Right ventricle myocardium inferior (tissue), 1 donor: ENCODE measurements at places on chromosomes 12 and 14. TPM values are rescaled to one million over a fixed set of nuclear protein-coding genes. Genes with fewer than 3 reads are reported as not detected.

Gene CBLN3
- total RNA-seq, result 1.1 TPM

Gene SLC39A5
- not detected for total RNA-seq

Gene RNASE7
- total RNA-seq, result not detected

Gene RIPK3
- total RNA-seq, result 4.2 TPM

Gene KRT5
- total RNA-seq, result 0.16 TPM

Gene NXPH4
- 0.60 TPM for total RNA-seq

Gene KRT77
- not detected for total RNA-seq

Gene COX14
- 234 TPM for total RNA-seq

Gene SARNP
- total RNA-seq, result 50.2 TPM

Gene LUM
- total RNA-seq, result 54.9 TPM

GRCh38 chr12:129409281-129409680 lies 494.5 kb downstream of the TMEM132D start:
- DNase-seq, result no peak

DNA sequence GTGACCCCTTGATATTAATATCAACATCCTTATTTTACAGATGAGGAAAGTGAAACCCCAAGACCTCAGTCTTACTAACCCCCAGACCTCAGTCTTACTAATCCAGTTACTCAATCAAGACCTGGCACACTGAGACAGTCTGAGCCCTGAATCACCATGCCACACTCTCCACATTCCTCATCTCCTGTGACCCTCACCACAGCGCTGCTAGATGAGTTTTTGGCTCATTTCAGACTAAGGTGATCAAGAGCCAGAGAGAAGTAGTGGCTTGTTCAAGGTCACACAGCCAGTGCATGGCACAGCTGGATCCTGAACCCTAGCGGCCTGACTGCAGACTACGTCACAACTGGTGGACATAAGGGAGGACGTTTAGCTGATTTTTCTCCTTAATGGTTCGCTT lies 579.2 kb downstream of the BCL11B start:
- DNase-seq, result no peak

- no peak for DNase-seq
Measured at GRCh38 chr14:100796946-100797345, 29.0 kb upstream of the MEG3 start.

DNA sequence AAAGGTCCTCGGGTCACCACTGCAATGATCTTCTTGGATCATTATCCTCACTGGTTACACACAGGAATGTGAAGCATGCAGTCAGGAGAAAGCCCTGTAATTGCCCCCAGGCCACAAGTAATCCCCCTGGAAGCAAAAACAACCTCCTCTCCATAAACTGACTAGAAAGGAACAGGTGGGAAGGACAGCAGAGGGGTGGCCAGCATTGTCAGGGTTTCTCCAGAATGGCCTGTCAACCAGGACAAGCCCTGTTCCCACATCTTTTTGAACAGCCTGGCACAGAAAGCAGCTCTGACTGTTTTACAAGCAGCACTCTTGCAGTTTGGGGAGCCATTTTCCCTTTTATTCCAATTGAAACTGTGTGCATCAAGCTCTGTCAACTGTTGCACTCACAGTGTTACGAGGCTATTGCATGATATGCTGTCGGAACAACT lies 36.1 kb downstream of the TMCC3 start:
- no peak for DNase-seq

DNA sequence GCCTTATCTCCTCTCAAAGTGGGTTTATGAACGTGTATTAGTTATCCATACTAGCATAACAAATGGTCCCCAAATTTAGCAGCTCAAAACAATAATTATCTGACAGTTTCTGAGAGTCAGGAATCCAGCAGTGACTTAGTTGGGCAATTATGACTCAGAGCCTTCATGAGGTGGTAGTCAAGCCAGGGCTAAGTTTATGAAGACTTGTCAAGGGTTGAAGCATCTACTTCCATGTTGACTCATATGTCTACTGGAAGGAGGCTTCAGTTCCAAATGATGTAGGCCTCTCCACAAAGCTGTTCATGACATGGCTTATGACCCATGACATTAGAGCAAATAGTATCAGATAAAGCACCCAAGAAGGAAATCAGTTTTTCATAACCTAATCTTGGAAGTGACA lies 73.2 kb downstream of the IPO8 start:
- no peak for DNase-seq

GRCh38 chr12:171743-172676 lies 41.9 kb downstream of the SLC6A12 start:
- DNase-seq, result no peak

- no peak for DNase-seq
Measured at GRCh38 chr14:99124482-99125105, 147.4 kb downstream of the BCL11B start.

- DNase-seq, result no peak
Measured at GRCh38 chr12:100913872-100914592, 119.5 kb downstream of the ANO4 start.

DNA sequence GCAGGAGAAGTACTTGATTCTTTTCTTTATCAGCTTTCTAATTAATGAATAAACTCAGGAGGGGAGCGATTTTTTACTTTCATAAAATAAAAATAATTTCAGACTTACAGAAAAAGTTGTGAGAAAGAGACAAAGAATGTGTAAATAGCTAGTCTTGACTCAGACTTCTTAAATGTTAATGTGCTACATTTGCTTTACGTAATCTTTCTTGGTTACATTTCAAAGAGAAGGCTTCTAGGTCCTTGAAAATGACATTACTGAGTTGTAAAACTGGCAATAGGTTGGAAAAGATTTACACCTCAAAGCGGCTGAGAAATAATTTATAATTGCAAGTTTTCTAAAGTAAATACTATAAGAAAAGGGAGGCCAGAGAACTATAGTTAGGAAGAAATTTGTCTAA lies 28.6 kb downstream of the GABARAPL1 start:
- no peak for DNase-seq

DNA sequence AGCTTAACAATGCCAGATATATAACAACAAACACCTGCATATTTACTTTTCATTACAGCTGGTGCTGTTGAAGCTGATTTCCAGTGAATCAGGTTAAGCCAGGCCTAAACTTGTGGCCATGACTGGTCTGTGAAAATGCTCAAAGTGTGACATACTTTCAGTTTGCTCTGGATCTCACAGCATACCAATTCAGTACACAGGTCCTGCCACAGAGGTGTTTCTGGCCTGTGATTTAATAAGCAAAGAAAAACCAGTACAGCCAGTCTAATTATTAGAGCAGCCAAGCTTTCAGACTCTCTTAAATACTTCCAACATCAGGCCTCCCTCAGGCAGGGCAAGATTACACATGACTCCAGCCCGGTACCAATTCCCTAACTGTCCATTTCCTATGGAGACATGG lies 27.4 kb upstream of the TMCC3 start:
- no peak for DNase-seq

- no peak for DNase-seq
Measured at GRCh38 chr14:59422069-59422881, 42.9 kb downstream of the GPR135 start.

GRCh38 chr12:105330931-105331804 lies 677 bp downstream of the C12orf75 start:
- no peak for DNase-seq

DNA sequence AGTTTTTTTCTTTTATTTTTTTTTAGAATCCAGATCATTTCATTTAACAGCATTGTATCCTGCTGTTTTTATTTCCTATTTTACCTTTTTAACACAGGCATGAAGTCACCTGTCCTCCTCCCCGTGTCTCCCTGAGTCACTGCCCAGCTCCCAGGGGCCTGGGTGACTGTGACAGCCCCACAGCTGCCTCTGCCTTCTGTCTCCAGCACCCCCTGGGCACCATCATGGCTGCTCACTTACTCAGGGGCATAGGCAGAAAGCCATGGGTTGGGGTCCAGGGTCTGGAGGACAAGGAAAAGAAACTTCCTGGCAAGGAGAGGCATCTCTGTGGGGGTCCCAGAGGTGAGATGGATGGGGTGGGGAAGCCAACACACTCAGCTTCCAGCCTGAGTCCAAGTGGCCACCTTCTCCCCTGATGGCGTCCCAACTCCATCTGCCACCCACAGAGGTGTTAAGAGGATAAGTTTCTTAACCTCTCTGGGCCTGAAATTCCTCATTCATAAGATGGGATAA lies 25.3 kb downstream of the TMEM63C start:
- DNase-seq, result no peak

DNA sequence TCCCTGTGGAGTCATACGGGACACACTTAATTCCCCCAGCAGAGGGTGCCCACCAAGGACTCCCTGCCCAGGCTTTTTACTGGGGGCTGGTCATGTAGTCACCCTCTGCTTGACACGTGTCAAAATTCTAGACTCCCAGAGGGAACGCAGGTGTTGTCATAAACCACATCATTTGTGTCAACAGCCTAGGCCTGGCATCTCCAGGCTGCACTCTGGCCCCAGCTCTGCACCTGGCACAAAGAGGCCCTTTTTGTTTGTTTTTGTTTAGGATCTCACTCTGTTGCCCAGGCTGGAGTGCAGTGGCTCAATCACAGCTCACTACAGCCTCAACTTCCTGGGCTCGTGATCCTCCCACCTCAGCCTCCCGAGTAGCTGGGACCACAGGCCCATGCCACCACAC lies 21.1 kb downstream of the BRI3BP start:
- DNase-seq, result no peak

DNA sequence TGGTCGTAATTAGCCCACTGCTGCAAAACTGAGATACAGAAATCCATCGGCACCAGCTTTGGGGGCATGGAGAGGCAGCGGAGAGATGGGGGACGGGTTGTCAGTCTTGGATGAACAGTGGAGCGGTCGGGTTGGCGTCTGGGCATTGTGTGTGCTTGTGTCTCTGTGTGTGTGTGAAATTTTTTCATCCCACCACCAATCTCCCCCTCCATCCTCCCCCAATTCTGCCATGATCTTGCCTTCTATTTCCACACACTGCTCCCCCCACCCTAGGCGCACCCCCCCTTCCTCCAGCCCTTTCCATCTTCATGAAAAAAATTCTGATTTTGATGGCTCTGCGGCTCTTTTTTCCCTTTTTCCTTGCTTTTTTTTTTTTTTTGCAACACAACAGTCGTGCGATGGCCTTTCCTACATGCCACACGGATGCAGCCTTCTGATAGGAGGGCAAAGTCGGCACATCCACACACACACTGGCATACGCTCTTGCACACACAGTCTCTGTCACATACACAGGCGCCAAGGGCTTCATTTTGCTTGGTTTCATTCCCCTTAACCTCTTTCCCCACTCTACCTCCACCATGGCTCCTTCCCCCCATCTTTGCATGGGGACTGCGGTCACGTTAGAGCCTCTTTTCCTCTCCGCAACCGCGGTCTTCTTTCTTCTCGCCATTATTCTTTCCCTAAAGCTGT lies 3.3 kb downstream of the NRXN3 start:
- DNase-seq, result no peak

DNA sequence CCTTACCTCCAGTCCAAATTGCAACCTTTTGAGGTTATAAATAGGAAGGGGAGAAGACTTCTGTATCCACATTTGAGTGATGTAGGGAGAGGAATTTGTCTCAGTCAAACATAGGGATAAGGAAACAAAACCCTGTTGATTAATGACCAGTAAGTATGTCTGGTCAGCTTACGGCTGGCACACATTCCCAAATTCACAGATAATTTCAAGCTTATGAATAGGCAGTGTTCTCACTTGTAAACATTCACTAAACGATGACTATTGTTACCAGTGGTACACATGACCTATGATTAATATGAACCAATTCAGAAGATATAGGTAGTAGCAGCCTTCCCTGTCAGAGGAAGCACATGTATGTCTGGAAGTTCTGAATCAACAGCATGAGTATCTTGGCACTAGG lies 33.0 kb upstream of the SLC5A8 start:
- no peak for DNase-seq

GRCh38 chr12:52245259-52245961 lies 12.4 kb downstream of the KRT7 start:
- no peak for DNase-seq

DNA sequence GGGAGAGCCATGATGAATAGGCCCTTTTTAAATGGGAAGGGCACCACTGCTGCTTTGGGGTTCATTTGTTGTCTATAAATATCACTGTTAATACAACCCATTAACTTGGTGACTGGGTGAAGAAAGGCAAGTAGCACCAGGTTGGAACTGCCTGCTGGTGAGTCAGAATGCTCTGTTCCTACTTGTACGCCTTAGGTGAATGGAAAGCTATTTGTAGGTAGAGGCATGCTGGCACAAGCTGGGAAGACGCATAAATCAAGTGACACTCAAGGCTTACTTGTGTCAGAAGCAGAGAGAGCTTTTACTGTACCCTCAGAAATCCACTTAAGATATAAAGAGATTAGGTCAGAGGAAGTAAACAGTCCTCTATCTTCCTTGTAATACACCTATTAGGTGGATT lies 142.5 kb downstream of the TMX1 start:
- DNase-seq, result no peak

DNA sequence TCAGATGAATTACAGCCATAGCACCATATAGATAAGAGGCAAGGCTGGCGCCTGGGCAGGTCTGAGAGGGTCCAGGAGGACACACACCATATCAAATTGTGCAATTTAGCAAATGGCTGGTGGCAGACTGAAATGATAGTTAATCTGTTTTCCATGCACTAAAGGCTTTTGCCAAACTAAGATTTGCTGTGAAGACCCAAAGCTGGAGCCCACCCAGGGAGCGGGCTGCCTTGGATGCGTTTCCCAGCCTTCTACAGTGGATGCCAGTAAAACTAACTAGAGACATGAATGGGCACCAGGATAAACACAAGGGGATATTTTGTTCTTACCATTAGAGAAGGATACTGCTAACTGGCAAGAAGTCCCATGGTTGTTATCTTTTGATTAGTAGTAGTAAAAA lies 475.1 kb downstream of the DPF3 start:
- no peak for DNase-seq

- no peak for DNase-seq
Measured at GRCh38 chr12:105225505-105226015, 10.4 kb downstream of the APPL2 start.

- no peak for DNase-seq
Measured at GRCh38 chr12:27751386-27752047, 28.5 kb upstream of the KLHL42 start.

DNA sequence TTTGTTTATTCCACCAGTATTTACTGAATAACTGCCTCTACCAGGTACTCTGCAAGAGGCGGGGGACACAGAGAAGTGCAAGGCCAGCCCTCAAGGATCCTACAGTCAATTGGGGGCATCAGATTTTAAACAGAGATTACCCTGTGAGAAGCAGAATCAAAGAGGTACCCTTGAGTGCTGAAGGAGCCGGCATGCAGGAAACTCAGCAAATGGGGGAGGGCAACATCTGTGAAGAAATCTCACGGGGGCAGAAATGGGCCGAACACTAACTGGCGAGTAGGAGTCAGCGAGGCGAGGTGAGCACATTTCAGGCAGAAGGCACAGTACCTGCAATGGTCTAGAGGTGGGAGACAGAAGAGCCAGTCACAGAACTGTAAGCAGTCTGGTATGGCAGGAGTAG lies 9.0 kb downstream of the GALNT6 start:
- no peak for DNase-seq
